Activated naive CD4-positive, alpha-beta T cell (primary cell): ENCODE measurements at places on chromosomes 3 and 15.

DNA sequence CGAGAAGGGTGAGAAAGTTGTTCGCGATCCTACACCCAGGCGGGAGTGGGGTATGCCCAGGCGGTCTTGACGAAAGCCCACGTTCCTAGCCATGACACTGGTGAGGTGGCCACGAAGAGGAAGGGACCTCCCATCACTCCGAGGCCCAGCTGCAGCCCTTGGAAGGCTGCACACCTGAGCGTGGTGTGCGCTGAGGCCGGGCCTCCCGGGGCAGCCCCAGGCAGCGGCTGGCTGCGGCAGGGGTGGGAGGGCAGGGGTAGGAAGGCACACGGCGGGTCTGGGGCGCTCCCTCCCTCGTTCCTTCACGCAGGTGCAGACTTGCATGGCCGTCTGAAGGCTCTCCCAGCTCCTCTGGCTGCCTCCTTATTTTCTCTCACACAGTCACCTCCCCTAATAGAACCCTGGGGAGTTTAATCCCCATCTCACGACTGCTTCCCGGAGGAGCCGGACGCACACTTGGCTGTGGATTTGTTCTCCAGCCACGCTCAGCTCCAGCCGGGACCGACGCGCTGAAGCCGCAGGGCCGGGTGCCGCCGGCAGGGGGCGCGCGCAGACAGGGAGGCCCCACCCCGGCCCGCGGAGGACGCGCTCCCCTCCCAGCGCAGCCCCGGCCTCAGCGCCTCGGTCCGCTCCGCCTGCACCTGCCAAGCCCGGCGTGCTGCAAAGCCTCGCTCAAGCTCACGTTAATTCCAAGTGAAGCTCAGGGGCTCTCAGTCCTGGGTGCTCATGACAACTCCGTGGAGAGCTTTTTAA lies 37.8 kb upstream of the MUC4 start:
- DNase-seq: no peak

DNA sequence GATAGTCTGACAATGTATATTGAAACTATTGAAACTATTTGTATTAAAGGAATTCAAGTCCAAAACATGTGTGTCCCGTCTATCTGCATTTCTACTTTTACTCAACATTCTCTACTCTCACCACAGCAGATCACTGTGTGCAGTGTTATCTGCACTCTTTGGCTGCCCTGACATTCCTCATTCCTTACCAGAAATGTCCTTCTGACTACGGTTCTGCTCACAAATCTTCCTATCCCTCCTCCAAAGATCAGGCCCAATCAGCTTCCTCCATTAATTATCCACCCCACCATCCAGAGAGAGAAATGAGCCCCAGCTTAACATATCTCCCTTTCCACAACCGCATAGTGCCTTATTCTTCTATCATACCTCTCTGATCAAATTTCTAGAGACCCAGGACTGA lies 94.7 kb downstream of the TBL1XR1 start:
- DNase-seq: no peak

GRCh38 chr3:58874248-58874741 lies 175.5 kb downstream of the CFAP20DC start:
- DNase-seq: no peak

DNA sequence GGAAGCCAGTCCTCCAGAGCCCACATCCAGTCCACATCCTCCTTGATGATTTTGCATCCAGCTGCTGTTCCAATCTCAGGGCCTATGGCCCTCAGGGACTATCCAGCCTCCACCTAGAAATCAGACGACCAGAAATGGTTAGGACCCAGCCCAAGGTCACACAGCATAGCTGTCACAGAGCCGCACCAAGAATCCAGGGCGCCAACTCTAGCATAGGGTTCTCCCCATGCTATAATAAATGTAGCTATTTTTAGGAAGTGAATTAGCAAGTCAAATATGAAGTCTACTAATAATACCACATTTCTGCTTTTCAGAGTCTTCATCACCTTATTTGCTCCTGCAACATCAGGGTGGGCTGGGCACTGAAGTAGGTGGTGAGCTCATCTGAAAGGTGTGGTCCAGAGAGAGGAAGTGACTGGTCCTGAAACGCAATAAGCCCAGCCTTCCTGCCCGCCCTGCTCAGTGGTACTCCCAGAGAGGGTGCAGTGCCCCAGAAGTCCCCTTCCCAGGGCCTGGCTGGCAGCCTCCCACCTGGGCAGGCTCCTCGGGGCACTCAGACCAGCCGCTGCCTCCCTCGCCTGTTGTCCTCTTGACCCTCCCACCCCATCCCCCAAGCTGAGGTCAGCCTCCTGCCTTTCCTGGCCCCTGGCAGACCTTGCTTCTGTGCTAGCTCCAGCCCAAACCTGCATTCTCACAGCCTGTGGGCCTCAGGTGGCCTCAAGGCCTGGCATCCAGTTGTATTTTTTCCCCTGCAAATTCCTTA lies 17.6 kb upstream of the CYP11A1 start:
- no peak for DNase-seq

- no peak for DNase-seq
Measured at GRCh38 chr15:83413054-83413719, 34.0 kb upstream of the SH3GL3 start.

GRCh38 chr3:192122832-192123594 lies 604.3 kb downstream of the FGF12 start:
- DNase-seq: no peak

DNA sequence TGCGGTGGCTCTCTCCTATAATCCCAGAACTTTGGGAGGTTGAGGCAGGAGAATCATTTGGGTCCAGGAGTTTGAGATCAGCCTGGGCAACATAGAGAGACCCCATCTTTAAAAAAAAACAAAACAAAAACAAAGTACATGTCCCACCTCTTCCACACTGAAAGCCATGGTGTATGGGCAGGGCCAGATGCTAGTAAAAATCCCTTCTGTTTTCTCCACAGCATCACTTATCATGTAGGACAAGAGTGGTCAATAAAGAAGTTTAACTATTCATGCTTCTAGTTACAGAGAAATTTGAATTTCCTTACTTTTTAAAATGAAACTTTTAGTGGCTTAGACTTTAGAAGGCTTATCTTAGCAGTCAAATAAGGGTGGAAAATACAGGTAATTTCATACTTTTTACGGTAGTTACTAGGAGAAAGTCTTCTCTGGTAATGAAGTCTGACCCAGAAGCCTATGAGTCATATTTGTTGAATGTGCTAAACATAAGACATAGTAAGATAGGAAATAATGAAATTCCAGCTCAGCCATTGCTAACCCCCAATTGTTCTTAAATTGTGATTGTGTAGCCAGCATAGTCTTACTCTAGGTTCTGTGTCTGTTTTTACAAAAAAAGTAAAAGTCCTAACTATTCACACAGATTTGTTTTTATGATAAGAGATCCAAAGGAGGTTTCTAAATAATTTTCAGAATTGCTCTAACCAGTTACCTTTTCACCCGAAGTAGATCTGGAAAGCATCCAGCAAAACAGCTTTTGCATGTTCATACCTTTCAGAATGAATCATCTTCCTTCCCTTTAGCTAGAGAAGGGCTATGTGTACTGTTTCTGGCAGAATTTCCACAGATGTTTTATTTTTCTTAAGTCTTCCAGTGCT lies 16.4 kb upstream of the ZNF609 start:
- no peak for DNase-seq

- no peak for DNase-seq
Measured at GRCh38 chr3:37534940-37535339, 326.7 kb upstream of the CTDSPL start.

- DNase-seq: no peak
Measured at GRCh38 chr3:171213907-171214306, 187.4 kb upstream of the SLC2A2 start.

DNA sequence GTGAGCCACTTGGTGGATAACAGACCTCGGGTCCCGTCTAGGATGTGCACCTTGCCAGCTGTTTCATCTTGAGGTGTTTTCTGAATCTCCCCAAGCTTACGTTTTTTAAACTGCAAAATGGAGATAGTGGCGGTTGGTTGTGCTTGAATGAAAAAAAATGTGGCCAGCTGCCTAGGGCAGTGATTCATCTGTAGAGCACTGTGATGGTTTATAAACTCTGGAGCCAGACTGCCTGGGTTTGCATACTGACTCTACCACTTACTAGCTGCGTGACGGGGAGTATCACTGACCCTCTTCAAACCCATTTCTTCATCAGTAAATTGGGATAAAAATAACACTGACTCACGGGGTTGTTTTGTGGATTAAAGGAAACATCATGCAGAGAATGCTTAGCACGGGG lies 159.1 kb downstream of the CHL1 start:
- no peak for DNase-seq

GRCh38 chr3:155046935-155047334 lies 33.2 kb upstream of the MME start:
- no peak for DNase-seq
